Vagina (tissue), 2 donors: ENCODE measurements at places on chromosomes 5 and 9.

DNA sequence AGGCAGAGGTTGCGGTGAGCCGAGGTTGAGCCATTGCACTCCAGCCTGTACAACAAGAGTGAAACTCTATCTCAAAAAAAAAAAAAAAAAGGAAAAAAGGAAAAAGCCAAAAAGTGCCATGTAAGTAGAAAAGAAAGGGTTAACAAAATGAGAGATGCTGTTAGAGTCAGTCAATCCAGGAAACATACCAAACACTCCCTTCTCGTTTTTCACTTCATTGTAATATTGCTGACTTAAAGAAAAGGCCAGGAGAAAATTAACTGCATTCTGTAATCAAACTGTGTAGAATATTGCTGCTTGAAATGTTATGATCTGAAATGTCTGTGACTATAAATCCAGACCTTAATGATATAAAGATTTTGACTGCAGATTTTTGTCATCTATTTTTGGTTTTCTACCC is 379.1 kb downstream of the ENC1 start:
- H3K36me3 ChIP-seq: no peaks in the 10 kb centered on the region
- H3K4me1 ChIP-seq: peaks cover 22% of the 10 kb centered on the region
- no peak overlapping the region for H3K27ac ChIP-seq
- DNase-seq: no peak
- H3K4me3 ChIP-seq: no peak overlapping the region

DNA sequence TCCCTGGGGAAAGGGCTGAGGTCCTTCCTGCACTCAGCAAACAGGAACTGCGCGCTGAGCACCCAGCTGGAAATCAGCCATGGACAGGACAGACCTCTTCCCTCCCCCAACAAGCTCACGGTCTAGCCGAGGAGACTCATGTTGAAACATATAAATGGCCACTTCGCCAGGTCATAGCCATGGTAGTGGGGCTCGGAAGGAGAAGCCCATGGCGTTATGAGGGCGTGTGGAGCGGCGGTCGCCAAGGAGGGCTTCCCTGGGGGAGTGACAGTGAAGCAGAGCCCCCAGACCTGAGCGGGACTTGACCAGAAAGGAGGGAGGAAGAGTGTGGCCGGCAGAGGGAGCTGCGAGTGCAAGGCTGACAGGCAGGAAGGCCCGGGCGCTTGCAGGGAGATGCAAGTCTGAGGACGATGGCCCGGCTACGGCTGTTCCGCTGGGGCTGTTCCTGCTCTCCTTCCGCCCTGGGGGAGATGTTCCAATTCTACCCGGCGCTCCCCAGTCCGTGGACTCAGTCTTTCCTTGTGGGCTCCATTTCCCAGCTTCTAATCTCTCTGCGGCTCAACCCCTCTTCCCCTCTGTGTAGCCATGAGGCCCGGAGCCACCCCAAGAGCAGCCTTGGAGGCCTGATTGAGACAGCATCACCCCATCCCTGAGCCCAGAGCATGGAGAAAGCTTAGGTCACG is 43.9 kb upstream of the PRRC2B start:
- H3K36me3 ChIP-seq: no peaks in the 10 kb centered on the region
- no peaks in the 10 kb centered on the region for H3K27me3 ChIP-seq
- peaks cover 11% of the 10 kb centered on the region for H3K4me1 ChIP-seq
- DNase-seq: no peak
- H3K4me3 ChIP-seq: no peak overlapping the region
- H3K27ac ChIP-seq: no peak overlapping the region

DNA sequence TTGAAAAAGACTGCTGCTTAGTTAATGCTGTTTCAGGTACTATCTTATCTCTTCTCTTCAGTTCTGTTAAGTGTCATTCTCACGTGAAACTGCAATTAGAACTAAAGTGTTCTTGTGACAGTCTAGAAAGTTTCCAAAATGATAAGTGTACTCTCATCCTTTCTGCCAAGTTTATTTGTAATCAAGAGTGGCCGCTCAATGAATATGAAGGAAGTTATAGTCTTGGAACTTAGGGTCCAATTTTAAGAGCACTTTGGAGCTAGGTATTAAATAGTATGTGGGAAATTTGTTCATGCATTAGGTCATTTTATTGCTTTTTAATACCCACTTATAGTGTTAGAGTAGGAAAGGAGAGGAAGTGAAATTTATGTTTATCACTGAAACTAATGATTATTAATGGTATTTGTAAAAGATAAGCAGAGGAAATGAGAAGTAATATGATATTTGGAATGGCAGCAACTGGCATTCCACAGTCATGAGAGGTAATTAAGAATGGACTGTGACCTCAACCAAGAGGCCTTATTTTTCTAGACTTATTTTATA is 20.4 kb downstream of the XRCC4 start:
- H3K36me3 ChIP-seq: no peaks in the 10 kb centered on the region
- no peaks in the 10 kb centered on the region for H3K4me1 ChIP-seq
- H3K27me3 ChIP-seq: no peaks in the 10 kb centered on the region
- no peak overlapping the region for H3K27ac ChIP-seq
- DNase-seq: no peak

DNA sequence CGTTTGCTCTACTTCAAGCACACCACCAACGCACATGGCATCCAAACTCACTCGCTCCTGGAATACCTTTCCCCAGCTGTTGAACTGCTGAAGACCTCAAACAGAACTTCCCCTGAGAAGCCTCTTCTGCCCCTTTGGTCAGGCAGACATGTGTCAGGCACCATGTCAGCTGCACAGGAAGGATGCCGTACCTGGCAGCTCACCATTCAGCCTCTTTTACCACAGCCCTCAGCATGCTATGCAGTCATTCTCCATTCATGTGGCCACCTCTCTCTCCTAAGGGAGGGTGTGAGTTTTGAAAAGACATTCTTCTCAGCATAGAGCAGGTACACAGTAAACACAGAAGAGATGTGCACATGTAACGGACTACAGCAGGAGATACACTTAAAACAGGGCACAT is 14.2 kb downstream of the IL4 start:
- no peak overlapping the region for H3K27ac ChIP-seq
- no peaks in the 10 kb centered on the region for H3K36me3 ChIP-seq
- no peaks in the 10 kb centered on the region for H3K4me1 ChIP-seq
- H3K4me3 ChIP-seq: no peak overlapping the region
- no peaks in the 10 kb centered on the region for H3K27me3 ChIP-seq
- DNase-seq: no peak

GRCh38 chr9:122307925-122308324 is 43.2 kb downstream of the MRRF start:
- H3K36me3 ChIP-seq: peaks cover 13% of the 10 kb centered on the region
- no peak overlapping the region for H3K4me3 ChIP-seq
- no peak overlapping the region for H3K27ac ChIP-seq

DNA sequence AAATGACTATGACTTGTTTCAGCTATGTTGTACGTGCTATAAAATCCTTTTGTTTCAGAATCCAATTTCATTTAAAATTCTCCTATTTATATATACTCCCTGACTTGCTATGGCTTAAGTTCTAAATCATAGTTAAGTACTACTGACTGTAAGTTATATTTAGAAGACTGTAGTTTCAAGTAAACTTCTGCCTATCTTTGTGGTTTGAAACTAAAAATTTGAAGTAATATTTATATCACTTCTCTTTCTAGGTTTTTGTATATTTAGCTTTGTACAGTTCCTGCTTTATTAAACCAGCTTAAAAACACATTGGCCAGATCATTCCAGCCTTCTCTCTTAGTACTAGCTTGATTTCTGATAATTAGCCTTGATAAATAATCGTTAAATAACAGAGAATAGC is 196.3 kb downstream of the MLLT3 start:
- no peak for DNase-seq
- no peak overlapping the region for H3K27ac ChIP-seq
- no peaks in the 10 kb centered on the region for H3K36me3 ChIP-seq
- no peaks in the 10 kb centered on the region for H3K27me3 ChIP-seq
- no peak overlapping the region for H3K4me3 ChIP-seq

DNA sequence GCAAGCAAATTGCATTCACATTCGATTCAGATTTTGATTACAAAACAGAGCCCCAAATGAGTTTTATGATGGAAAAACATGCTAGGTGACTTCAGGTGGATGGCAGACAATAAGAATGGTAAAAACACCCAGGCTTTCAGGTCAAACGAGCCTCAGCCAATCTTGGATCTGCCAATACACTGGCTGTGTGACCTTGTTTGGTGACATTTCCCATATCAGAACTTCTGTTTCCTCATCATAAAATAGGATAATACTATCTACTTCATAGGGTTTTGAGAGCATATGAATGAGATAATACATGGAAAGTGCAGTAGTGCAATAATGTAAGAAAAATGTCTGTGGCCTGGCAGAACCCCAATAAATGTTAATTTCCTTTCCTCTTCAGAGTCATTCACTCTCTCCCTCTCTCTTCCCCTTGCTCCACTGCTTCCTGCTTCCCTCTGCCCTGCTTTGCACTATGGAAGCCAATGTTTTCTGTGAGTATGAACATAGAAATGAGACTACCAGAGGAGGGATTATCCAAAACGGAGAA is 54.7 kb downstream of the SH3RF2 start:
- no peak overlapping the region for H3K27ac ChIP-seq
- no peaks in the 10 kb centered on the region for H3K36me3 ChIP-seq
- H3K4me1 ChIP-seq: no peaks in the 10 kb centered on the region
- no peak overlapping the region for H3K4me3 ChIP-seq

GRCh38 chr9:112115970-112116753 is 58.9 kb downstream of the SUSD1 start:
- H3K27me3 ChIP-seq: no peaks in the 10 kb centered on the region
- H3K36me3 ChIP-seq: no peaks in the 10 kb centered on the region
- no peak overlapping the region for H3K27ac ChIP-seq
- DNase-seq: no peak

DNA sequence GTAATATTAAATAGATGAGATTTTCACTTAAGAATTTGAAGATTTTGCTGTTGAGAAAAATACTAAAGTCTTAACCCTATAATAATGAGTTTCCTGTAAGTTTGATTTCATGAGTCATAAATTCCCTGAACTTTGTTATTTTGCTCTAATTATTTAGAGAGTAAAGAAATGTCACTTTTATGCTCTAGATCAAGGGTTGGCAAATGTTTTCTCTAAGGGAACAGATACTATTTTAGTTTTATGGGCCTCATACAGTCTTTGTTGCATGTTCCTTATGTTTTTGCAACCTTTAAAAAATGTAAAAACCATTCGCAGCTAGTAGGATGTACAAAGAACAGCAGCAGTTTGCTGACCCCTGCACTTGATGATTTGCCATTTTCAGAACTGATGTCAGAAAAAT is 480 bp upstream of the TXNDC8 start:
- no peaks in the 10 kb centered on the region for H3K36me3 ChIP-seq
- no peak overlapping the region for H3K4me3 ChIP-seq
- H3K27me3 ChIP-seq: no peaks in the 10 kb centered on the region

DNA sequence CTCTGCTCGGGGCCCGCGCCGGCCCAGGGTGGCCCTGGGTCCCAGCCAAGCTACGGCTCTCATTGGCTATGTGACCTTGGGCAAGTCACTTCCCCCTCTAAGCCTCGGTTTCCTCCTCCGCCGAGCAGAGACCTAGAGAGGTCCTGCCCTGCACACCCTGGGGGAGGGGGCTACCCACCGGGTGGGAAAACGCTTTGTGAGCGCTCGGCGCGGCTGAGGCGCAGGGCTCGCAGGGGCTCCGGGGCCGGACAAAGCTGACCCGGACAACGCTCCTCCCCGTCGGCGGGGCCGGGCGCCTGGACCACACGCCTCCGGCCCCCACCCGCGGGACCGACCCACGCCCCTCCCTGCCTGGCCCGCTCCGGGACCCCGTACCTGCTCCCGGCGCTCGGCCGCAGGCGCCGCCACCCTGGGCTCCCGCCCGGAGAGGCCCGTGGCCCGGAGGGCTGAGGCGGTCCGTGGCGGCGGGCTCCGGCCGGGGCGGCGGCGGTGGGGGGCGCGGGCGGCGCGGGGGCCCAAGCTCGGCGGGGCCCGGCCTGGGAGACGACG is 85.7 kb upstream of the MELK start:
- H3K4me1 ChIP-seq: peaks cover 55% of the 10 kb centered on the region
- no peak for DNase-seq
- H3K36me3 ChIP-seq: no peaks in the 10 kb centered on the region
- H3K27ac ChIP-seq: peak overlapping the region; percentile 91
- peak overlapping the region; percentile 95 for H3K4me3 ChIP-seq
- no peaks in the 10 kb centered on the region for H3K27me3 ChIP-seq

DNA sequence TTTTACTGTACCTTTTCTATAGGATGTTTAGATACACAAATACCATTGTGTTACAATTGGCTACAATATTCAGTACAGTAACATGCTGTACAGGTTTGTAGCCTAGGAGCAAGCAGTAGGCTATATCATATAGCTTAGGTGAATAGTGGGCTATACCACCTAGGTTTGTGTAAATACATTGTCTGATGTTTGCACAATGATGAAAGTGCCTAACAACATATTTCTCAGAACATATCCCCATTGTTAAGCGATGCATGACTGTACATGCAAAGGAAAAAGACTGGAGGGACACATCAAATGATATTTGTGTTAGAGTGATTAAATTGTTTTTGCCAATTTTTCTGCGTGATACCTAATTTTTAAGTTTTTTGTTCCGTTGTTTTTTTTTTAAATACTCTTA is 5.3 kb downstream of the CHMP5 start:
- no peak overlapping the region for H3K27ac ChIP-seq
- H3K4me1 ChIP-seq: peaks cover 22% of the 10 kb centered on the region
- peaks cover 68% of the 10 kb centered on the region for H3K36me3 ChIP-seq
